NCI-H1417 (cell line): ENCODE measurements at places on chromosomes 1 and 21.

DNA sequence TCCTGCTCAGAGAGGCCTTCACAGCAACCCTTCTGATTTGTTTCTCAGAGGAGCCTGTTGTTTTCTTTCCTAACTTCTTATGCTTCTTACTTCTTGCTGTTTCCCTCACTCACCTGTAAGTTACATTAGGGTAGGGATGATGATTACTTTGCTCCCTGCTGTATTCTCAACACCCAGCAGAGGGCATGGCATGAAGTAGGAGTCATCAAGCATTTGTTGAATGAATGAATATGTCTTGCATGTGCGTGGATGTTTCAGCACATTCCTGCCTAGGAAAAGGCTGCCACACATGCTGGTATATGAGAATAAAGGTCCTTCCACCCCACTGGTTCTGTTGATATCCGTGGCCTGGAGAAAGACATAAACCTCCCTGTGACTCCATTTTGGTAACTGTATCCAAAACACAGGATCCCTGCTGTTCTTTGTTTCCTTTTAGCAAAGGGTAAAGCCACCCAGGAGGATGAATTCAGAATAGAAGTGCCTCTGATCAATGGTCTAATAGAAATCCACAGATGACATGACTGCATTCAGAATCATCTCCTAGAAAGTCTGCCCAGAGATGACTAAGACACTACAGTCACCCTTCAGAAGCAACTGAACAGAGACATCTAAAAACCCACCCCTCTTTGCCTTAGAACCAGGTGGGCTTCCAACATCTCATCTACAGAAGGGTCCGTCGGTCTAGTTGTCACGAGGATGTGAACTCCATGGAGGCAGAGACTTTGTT, 168.8 kb downstream of the ZSCAN20 start:
- DNase-seq = no peak

- no peak for DNase-seq
Measured at GRCh38 chr1:41109310-41110197, 88.0 kb upstream of the SLFNL1 start.

GRCh38 chr21:43731891-43732711, 13.2 kb downstream of the PDXK start:
- DNase-seq = no peak

DNA sequence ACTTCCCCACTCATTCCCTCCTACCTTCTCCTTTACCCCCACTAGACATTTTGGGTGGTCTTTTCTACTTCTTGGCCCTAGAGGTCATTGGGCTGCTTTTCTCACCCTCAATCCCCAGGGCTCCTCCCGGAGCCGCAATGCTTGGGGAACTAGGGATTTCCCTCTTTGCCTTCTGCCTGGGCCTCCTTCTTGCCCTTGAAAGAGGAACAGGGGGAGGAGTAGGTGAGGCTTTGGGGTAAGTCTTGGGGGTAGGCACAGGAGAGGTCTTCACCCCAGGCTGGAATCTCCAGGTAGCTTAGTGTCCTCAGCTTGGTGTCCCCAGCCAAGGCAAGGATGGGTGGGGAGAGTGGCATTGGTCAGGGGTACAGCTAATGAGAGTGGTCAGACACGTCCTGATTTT, 56.2 kb upstream of the EPS8L3 start:
- DNase-seq = no peak
